ENCODE measurements at places on chromosomes 2 and 18. TPM values are rescaled to one million over a fixed set of nuclear protein-coding genes. Genes with fewer than 3 reads are reported as not detected.

The ZNF513 gene
- total RNA-seq: 18.2 TPM

GRCh38 chr2:110853516-110853915 is 121.1 kb downstream of the ACOXL start:
- no peaks in the 10 kb centered on the region for H3K36me3 ChIP-seq
- peak; percentile 60 for DNase-seq
- no peaks in the 10 kb centered on the region for H3K27me3 ChIP-seq

GRCh38 chr2:134369220-134369902 is 115.5 kb downstream of the MGAT5 start:
- H3K4me3 ChIP-seq: no peak overlapping the region
- DNase-seq: no peak
- H3K4me1 ChIP-seq: 0 out of 2 replicates have a peak, but pooled peaks cover 5% of the 10 kb centered on the region
- H3K27me3 ChIP-seq: no peaks in the 10 kb centered on the region
- H3K27ac ChIP-seq: no peak overlapping the region

- H3K36me3 ChIP-seq: no peaks in the 10 kb centered on the region
- H3K27ac ChIP-seq: no peak overlapping the region
- H3K4me3 ChIP-seq: no peak overlapping the region
- H3K4me1 ChIP-seq: peaks cover 10% of the 10 kb centered on the region
- no peaks in the 10 kb centered on the region for H3K27me3 ChIP-seq
- DNase-seq: no peak
These were observed 114.1 kb upstream of the NEDD4L start for GRCh38 chr18:57929922-57930321.

- H3K27me3 ChIP-seq: no peaks in the 10 kb centered on the region
- H3K36me3 ChIP-seq: no peaks in the 10 kb centered on the region
- H3K27ac ChIP-seq: no peak overlapping the region
- H3K4me1 ChIP-seq: no peaks in the 10 kb centered on the region
- no peak for DNase-seq
These were observed 38.1 kb upstream of the TGIF1 start for GRCh38 chr18:3411854-3412268.

DNA sequence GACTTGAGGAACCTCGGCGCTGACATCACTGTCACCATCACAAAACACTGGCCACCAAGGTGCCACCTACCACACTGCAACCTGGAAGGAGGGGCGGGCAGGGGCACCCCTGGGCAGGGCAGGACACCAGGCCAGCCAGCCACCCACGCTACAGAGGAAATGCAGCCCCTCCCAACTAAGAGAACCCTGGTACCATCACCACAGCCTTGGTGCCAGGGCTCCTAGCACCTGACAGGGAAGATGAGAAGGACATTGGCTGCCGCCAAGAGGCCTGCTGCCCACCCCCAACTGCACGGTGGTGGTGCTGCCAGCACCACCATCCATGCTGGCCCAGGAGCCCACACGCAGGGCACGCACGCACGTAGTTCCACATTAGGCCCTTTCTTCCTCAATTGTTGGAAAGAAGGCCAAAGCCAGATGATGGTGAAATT is 88.7 kb downstream of the HDAC4 start:
- H3K27me3 ChIP-seq: no peaks in the 10 kb centered on the region
- no peak overlapping the region for H3K27ac ChIP-seq
- no peak overlapping the region for H3K4me3 ChIP-seq

GRCh38 chr2:216215658-216216390 is 106.7 kb downstream of the XRCC5 start:
- no peak for DNase-seq
- no peaks in the 10 kb centered on the region for H3K4me1 ChIP-seq
- no peak overlapping the region for H3K4me3 ChIP-seq
- no peaks in the 10 kb centered on the region for H3K27me3 ChIP-seq

The C2orf81 gene
- total RNA-seq: 1.7 TPM

DNA sequence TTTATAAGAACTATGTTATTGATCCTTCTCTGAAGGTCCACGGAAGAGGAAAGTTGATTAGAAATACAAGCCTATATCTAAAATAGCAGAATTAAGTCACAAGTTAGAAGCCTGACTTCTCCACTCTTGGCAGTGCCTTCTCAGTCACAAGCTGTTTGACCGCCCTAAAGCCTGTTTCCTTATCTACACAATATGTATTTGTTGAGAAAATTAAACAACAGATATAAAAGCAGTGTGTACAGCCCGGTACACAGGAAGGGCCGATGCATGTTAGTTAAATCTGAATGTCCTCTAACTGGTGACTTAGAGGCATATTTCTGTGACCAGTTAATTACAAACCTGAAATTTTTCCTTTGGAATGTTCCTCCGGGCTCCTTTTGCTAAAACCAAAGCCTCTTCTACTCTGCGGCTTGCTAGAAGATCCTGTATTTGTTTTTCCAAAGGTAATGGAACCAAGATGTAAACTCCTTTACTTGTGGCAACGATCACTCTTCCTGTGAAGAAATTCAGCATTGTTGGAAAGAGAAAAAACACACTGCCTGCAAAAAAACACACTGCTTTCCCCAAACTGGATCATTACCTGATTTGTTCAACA is 33.4 kb downstream of the TGFBRAP1 start:
- no peak overlapping the region for H3K4me3 ChIP-seq
- no peak for DNase-seq
- H3K27me3 ChIP-seq: no peaks in the 10 kb centered on the region

GRCh38 chr2:195559431-195559914 is 97.6 kb upstream of the SLC39A10 start:
- no peaks in the 10 kb centered on the region for H3K36me3 ChIP-seq
- no peak for DNase-seq
- no peak overlapping the region for H3K27ac ChIP-seq
- no peaks in the 10 kb centered on the region for H3K27me3 ChIP-seq

DNA sequence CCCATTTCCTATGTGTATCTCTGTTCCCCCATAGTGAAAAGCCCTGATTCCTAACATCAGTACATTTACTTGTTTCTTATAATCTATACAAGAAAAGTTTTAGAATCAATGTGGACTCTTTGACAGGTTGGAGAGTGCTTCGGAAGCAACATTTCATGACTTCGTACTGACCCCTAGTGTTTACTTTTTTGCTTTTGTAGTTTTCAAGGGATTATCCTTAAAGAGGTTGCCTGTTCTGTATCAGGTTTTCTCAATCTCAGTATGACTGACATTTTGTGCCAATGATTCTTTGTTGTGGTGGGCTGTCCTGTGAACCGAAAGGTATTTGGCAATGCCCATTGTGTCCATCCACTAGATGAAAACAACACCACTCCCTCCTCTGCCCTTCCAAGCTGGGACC is 43.3 kb upstream of the SERPINB2 start:
- H3K4me3 ChIP-seq: no peak overlapping the region
- DNase-seq: peak; percentile 1
- H3K36me3 ChIP-seq: no peaks in the 10 kb centered on the region
- no peaks in the 10 kb centered on the region for H3K4me1 ChIP-seq

DNA sequence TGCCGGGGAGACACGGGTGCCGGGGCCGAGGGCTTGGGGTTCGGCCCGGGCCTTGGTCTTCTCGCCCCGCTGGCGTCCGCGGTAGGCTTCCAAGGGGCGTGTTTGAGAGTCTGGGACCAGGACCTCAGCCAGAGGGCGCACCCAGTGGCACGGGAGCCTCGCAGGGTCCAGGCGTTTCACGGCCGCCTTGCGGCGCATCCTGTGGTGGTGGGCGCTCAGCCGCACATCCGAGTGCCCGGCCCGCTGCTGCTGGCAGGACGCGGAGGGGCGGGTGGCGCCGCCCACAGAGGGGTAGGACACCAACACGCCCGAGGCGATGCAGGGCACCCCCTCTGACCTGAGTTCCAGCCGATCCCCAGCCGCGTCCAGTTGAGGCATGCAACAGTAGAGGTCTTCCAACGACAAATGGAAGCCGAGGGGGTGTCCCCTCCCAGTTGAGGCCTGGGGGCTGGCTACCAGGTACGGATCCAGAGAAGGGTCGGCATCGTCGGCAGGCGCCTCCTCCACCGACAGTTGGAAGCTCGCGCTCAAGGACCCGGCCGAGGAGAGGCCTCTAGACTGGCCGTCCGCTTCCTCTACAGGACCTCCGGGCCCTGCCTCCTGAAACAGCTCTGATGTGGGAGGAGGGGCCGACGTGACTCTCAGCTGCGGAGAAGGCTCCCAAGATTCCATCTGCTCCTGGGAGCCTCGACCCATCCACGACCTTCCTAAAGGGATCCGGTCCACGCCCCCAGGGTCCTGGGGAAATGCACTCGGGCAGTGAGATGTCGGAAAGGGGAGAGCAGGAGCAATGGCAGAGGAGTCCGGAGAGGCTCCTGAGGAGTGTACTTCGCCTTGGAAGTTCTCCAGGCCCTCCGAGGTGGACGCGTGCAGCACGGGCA is 6.3 kb downstream of the C2orf81 start:
- H3K4me1 ChIP-seq: no peaks in the 10 kb centered on the region
- DNase-seq: no peak
- no peak overlapping the region for H3K27ac ChIP-seq
- no peaks in the 10 kb centered on the region for H3K36me3 ChIP-seq

GRCh38 chr2:174820361-174820760 is 56.1 kb upstream of the CHRNA1 start:
- no peaks in the 10 kb centered on the region for H3K4me1 ChIP-seq
- peaks cover 3% of the 10 kb centered on the region for H3K27me3 ChIP-seq
- no peak overlapping the region for H3K27ac ChIP-seq
- H3K4me3 ChIP-seq: no peak overlapping the region
- DNase-seq: no peak

- H3K36me3 ChIP-seq: no peaks in the 10 kb centered on the region
- H3K27ac ChIP-seq: no peak overlapping the region
- DNase-seq: no peak
- no peaks in the 10 kb centered on the region for H3K27me3 ChIP-seq
- no peaks in the 10 kb centered on the region for H3K4me1 ChIP-seq
- no peak overlapping the region for H3K4me3 ChIP-seq
These were observed 93.9 kb upstream of the CTDP1 start for GRCh38 chr18:79585395-79586370.

DNA sequence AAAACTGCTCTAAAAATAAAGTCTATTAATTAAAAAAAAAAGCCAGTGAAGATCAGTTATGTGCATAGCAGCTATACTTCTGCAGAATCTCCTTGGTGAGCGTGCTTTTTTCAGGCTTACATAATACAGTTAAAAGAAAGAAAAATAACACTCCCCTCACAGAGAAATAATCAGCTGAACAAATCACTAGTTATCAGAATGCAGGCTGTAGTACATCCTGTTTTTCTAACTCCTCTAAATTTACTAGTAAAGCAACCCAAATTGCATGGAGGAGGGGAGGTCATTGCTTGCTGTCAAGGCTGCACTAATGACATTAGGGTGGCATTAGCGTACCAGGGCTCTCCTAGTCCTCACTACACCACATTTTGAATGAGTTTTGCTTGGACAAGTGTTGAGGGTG is 192.2 kb downstream of the PLCL1 start:
- H3K27ac ChIP-seq: no peak overlapping the region
- no peaks in the 10 kb centered on the region for H3K4me1 ChIP-seq
- no peaks in the 10 kb centered on the region for H3K36me3 ChIP-seq
- no peak for DNase-seq
- H3K27me3 ChIP-seq: no peaks in the 10 kb centered on the region
- H3K4me3 ChIP-seq: no peak overlapping the region

DNA sequence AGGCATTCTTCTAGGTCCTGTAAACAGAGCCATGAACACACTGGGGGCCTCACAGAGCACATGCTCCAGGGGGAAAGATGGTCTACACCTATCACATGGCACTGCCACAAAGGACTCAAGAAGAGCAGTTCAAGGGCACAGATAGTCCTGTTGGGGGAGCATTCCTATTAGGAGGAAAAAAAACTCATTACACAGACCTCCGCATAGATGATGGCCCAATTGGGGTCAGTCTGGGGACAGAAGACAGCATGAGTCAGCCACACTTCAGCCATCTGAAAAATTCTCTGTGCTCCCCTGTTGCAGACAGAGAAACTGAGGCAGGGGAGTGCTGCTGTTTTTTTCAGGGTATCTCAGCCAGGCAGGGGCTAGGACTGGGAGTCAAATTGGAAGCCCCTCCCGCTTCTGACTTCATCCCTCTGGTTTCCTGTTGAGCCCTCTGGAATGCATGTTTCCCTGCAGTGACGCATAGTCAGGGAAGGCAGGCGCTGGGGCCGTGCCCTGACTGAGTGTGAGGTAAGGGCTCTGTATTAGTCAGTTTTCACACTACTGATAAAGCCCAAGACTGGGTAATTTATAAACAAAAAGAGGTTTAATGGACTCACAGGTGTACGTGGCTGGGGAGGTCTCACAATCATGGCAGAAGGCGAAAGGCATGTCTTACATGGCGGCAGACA is 67.9 kb downstream of the RHOB start:
- DNase-seq: no peak
- H3K27me3 ChIP-seq: no peaks in the 10 kb centered on the region
- no peaks in the 10 kb centered on the region for H3K4me1 ChIP-seq
- no peaks in the 10 kb centered on the region for H3K36me3 ChIP-seq
- no peak overlapping the region for H3K4me3 ChIP-seq

GRCh38 chr2:210169516-210170195 is 1.6 kb downstream of the KANSL1L start:
- peak overlapping the region; percentile 84 for H3K4me3 ChIP-seq
- 0 out of 2 replicates have a peak, but pooled peaks cover 7% of the 10 kb centered on the region for H3K4me1 ChIP-seq
- no peak for DNase-seq
- no peaks in the 10 kb centered on the region for H3K36me3 ChIP-seq
- peak overlapping the region; percentile 93 for H3K27ac ChIP-seq

The ITGB6 gene
- total RNA-seq: 2.6 TPM

The ERBB4 gene
- total RNA-seq: not detected

The TUBB8B gene
- 0.91 TPM for total RNA-seq
